ENCODE measurements at places on chromosomes 7 and 10.

GRCh38 chr7:17444151-17444550 lies 145.7 kb downstream of the AHR start:
- DNase-seq, result no peak

DNA sequence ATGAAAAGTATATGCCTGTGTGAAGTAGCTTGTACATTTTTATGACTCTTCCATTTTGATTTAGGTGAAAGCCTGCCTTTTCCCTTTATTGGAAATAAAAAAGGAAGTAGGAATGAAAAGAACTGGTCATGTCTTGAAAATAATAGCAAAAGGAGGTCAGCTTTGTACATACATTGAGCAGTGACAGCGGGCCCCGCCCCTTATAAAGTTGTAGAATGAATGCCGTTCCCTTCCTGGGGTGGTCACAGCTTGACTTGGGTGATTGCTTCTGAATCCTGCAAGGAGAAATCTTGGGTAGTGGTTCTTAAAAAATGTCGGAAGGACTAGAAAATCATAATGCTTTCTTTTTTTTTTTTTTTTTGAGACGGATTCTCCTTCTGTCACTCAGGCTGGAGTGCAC lies 31.7 kb downstream of the CAMK1D start:
- DNase-seq, result no peak

DNA sequence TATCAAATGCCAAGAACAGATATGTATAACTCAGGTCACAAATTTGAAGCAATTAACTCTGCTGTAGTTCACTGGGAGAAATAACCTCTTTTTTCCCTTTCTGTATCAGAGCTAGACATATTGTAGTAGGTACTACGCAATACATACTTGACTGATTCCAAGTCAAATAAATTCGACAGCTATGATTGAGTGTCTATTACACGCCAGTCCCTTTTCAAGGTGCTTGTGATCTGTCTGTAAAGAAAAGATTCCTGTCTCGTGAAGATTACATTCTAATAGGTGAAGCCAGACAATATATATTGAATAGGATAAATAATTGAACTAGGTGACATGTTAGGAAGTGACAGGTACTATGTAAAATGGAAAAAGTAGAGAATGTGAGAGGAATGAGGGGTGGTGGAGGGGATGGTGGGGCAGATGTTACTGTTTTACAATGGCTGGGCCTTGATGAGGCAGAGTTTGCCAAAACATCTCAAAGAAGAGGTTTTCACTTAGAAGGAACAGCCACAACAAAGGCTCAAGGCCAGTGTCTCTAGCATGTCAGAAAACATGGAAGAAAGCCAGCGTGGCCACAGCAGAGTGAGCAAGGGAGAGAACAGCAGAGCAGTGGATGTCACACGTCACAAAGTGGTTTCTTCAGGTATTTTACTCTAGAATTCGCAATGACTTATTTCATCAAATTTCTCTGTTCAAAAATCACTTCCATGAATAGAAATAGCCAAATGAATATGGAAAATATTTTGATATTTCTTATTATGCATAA lies 282.6 kb upstream of the CACNA2D1 start:
- DNase-seq, result no peak

DNA sequence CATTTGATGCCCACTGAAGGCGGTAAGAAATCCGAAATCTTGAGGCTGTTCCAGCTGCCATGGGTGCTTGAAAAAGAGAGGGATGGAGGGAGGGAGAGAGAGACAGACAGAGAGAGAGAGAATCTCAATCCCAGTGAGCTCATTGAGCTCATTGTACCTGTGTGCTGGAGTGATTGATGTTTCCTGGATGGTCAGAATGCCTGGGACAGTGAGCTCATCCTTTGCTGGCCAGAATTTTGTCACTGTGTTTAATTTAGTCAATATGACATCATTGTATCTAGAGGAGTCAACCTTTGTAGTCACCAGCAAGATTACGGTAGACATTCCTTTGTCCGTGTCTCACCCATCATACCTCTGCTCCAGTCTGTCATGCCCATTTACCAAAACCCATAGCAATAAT lies 625.4 kb upstream of the POM121L12 start:
- DNase-seq, result no peak

DNA sequence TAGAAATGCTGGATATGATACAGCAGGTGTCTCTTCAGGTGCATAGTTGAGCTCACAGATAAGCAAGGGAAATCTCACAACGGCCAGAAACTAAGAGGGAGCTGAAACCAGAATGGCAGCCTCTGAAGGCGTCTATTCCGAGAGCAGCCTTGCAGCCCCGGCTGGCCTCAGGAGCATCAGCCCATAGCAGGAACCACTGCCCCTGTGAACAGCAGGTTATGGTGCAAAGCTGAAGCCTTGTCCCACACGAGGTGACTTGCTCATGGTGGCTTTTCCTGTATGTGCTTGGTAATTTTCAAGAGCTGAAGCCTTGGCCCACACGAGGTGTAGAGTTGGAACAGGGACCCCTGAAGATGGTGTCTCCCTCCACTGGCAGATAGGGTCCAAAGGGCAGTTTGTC lies 33.2 kb downstream of the BNIP3 start:
- DNase-seq, result no peak

GRCh38 chr10:118473305-118473960 lies 122.0 kb downstream of the PRLHR start:
- no peak for DNase-seq

DNA sequence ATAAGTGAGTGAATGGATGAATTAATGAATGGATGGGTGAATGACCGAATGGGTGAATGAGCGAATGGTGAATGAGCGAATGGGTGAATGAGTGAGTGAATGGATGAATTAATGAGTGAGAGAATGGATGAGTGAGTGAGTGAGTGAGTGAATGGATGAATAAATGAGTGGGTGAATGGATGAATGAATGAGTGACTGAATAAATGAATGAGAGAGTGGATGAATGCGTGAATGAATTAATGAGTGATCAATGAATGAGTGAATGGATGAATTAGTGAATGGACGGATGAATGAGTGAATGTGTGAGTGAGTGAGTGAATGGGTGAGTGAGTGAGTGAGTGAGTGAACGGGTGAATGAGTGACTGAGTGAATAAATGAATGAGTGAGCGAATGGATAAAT lies 49.5 kb upstream of the HMX3 start:
- no peak for DNase-seq

DNA sequence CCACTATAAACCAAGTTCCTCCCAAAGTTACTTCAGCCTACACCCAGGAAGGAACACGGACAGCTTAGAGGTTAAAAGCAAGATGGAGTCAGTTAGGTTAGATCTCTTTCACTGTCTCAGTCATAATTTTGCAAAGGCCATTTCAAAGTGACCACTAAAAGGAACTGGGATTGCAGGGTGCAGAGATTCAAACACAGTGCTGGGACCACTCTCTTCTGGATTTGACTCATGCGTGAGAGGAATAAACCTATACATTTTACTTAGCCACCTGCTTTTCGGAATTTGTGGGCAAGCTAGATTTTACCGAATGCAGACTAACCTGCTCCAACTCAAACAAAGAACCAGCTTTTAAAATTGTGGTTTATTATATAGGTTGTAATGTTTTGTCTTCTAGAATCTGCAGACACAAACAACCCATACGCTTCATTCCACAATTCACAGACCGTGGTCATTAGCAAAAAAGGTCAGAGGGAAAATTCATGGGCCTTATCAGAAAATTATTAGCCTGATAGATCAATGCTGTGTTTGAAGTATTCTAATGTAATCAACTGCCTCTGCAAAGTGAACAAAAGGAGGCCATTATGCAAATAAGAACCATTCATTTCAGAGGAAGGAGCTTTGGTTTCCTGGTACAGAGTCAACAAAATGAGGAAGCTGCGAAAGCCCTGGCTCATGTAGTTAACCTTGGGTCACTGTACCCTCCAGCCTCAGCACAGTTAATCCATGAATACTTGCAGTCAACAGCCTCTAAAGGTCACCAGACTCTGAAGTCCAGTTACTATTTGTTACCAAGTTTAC lies 342.7 kb upstream of the KLF6 start:
- no peak for DNase-seq

DNA sequence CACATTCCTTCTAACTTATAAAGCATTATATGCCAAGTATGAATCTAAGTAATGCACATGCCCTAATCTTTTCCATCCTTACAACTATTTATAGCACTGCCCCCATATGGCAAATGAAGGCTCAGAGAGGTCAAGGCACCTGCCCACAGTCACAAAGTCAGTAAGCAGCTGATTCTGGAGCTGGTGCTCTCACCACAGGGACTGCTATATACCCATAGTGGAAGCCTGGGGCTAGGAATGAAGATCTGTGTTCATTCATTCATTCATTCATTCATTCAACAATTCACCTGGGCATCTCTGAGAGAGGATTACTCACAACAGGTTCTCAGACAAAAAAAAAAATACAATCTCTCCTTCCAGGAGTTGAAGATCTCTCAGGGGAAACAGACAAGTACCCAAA lies 213.4 kb downstream of the KCNMA1 start:
- DNase-seq, result no peak

GRCh38 chr10:133088179-133088955 lies 643 bp downstream of the ADGRA1 start:
- DNase-seq, result no peak

- no peak for DNase-seq
Observed at GRCh38 chr7:90272242-90272641, 27.3 kb downstream of the CFAP69 start.

DNA sequence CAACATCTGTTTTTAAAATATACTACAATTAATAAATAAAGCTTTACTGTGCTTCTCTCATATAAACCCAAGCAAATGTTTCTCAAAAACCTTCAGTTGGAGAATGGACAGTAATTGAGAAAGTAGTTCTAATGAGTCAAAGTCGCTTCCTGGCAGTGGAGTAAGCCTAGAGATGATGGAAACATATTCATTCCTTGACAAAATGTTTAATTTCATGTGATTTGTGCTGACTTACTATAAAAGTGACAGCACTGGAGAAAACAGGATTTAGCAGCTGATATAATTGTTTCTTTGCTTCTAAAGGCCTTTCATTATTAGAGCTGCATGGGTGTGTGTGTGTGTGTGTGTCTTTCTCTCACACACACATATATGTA lies 9.0 kb downstream of the ELMO1 start:
- peak; percentile 59 for DNase-seq

GRCh38 chr10:74437822-74438221 lies 286.8 kb downstream of the ADK start:
- no peak for DNase-seq

GRCh38 chr7:155792315-155792960 lies 19.8 kb downstream of the SHH start:
- DNase-seq, result no peak

GRCh38 chr7:112204499-112205342 lies 1.5 kb downstream of the DOCK4 start:
- DNase-seq, result no peak
